ENCODE measurements at places on chromosomes 1 and 21.

- no peak for DNase-seq
These were observed 110.5 kb upstream of the COA6 start for GRCh38 chr1:234262754-234263105.

- DNase-seq = no peak
These were observed 2.7 kb downstream of the PER3 start for GRCh38 chr1:7786795-7787194.

GRCh38 chr1:90948301-90948700, 73.5 kb downstream of the ZNF644 start:
- no peak for DNase-seq

DNA sequence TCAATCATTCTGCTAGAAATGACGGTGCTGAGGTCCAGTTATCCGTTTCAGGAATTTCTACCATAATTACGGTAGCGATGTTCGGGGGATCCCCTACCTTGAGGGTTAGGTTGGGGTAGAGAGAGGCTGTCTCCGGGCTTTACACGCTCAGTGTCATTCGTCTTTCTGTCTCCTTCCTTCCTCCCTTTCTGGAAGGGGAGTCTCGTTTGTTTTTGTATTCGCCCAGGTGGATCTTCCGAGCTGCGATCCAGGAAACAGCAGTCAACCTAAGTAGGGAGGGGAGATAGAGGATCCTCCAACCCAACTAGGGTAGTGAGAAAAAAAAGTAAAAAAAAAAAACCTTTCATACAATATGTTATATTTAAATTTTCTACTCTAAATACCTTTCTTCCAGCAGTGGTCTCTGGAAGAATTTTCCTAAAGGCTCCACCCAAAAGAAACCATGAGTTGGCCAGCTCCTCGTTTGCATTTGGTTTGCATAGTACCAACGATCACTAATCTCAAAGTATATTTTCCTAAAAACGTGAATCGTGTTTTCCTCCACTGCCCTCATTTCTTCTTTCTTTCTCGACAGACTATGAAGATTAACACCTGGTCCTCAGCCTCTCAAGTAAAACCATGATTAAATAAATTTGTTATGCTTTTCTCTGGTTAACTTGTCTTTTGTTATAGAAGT, 611 bp upstream of the PIK3C2B start:
- no peak for DNase-seq

GRCh38 chr1:212702672-212703071, 3.0 kb upstream of the BATF3 start:
- DNase-seq = no peak

- DNase-seq = no peak
These were observed 60.5 kb upstream of the SIPA1L2 start for GRCh38 chr1:232690285-232690935.

GRCh38 chr1:183719289-183719688, 66.2 kb upstream of the APOBEC4 start:
- DNase-seq = no peak

DNA sequence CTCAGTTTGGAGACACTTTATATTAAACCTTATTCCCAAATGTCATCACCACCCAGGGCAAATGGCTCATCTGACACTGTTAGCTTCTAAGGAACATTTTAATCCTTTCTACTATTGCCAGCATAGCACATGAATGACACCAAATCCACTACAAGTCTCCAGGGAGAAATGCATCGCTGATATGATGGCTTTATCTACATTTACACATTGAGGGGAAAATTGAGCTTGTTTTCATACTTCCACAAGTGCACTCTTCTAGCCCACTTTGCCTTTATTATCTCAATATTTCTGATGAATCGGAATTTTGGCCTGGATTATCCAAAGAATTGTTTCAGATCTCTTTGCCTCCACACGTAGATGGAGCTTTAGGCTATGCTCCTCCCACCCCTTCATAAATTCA, 75.4 kb downstream of the RUNX1 start:
- DNase-seq = no peak

GRCh38 chr1:22166439-22166838, 23.5 kb upstream of the WNT4 start:
- DNase-seq = no peak

- DNase-seq = no peak
These were observed 7.6 kb downstream of the EDN2 start for GRCh38 chr1:41476807-41477361.

GRCh38 chr1:2809656-2810055, 8.2 kb upstream of the TTC34 start:
- no peak for DNase-seq

GRCh38 chr1:245791410-245792312, 636.9 kb downstream of the KIF26B start:
- DNase-seq = no peak

- no peak for DNase-seq
These were observed 21.3 kb downstream of the UBASH3A start for GRCh38 chr21:42424914-42425541.

DNA sequence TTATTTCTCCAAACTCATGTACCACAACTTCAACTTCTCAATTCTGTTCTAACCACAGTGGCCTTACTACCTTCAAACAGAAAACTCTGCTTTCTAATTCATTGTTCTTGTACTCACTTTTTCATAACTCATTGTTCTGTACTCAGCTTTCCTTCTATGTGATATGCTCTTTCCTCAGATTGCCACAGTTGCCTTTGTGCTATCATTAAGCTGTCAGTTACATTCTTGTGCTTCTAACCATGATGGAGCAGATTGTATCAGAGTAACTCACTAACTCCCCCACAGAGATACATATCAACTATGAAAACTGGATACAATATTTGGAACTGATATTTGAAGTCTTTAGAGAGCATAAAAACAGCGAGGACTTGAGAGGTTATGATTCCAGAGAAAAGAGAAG, 1213.7 kb downstream of the KCNT2 start:
- DNase-seq = no peak

GRCh38 chr1:214550857-214551435, 456 bp downstream of the PTPN14 start:
- DNase-seq = peak; percentile 73

- no peak for DNase-seq
These were observed 198.7 kb downstream of the SETD4 start for GRCh38 chr21:35861661-35862060.

- DNase-seq = no peak
These were observed 5.5 kb downstream of the GPR137B start for GRCh38 chr1:236147521-236148469.

DNA sequence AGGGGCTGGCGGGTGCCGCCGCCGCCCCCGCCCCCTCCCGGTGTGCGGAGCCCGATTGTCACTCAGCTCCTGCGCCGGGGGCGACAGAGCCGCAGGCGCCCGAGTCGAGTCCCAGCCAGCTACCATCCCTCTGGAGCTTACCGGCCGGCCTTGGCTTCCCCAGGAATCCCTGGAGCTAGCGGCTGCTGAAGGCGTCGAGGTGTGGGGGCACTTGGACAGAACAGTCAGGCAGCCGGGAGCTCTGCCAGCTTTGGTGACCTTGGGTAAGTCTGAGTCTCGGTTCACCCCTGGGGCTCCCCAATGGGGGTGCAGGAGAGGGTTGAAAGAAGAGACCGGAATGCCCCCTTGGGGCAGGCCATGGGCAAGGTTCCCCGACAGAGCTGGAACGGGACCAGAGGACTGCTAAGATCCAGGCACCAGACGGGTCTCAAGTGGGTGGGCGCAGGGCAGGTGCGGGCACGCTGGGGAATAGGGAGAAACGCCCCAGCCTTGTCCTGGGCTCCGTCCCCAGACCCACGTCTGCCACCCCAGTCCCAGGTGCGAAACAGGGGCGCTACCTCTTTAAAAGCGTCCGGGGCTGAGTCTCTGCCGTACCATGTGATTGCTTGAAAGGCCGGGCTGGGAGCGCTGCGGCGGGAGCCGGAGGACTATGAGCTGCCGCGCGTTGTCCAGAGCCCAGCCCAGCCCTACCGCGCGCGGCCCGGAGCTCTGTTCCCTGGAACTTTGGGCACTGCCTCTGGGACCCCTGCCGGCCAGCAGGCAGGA, at the start of gene ADORA1:
ADORA1 (plus strand) TSS at position 61 of the 765 bp plus-strand sequence. CDS start 1,116 bp downstream, outside the sequence.
- DNase-seq = peak; percentile 74

GRCh38 chr1:203267912-203268311, 37.4 kb upstream of the BTG2 start:
- DNase-seq = no peak

- DNase-seq = no peak
These were observed 4.1 kb downstream of the SH3BP5L start for GRCh38 chr1:248821641-248822040.

DNA sequence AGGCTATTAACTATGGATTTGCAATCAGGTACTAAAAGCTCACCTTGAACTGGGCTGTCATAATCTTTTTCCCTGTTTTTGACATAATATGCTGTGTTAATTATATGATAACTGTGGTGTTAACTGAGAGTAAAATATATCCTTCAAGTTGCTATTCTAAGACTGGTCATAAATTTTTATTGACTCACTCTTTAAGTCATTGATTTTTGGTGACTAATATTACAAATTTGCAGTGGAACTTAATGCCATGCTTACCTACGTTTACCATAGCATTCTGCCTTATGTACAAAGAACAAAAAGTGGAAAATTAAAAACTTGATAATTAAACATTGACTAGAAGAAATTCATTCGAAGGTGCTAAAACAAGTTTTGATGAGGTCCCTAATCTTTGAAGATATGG, 872.4 kb downstream of the BRINP3 start:
- no peak for DNase-seq

GRCh38 chr1:168391851-168392681, 111.4 kb downstream of the TBX19 start:
- no peak for DNase-seq

GRCh38 chr1:156385534-156386031, 16.6 kb downstream of the RHBG start:
- DNase-seq = peak; percentile 85

- no peak for DNase-seq
These were observed 19.3 kb downstream of the MIIP start for GRCh38 chr1:12038356-12039163.

DNA sequence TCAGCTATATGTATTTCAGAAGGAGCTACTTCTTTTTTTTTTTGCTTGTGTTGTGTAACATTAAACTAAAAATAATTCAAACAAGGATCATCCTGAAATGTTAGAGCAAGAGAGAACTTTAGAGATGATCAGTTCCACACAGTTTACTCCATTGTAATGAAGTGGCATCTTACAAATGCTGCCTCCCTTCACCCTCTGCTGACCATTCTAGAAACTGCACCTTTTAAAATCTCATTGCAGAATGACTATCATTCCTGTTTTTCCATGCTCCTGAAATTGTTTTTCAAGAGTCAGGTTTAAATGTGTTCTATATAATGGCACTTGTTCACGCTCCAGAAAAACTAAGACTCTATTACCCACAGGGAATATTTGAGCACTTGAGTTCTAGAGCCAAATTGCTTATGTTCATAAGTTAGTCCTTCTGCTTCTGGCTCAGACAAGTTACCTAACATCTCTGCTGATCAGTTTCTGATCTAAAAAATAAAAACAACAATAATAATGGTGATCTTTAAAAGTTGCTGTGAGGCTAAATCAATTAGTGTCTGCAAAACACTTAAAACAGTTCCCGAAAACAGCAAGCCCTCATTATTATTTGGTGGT, 21.5 kb upstream of the SLC44A5 start:
- peak; percentile 45 for DNase-seq

GRCh38 chr1:76068542-76068941, 6.0 kb upstream of the ST6GALNAC3 start:
- DNase-seq = no peak

- DNase-seq = no peak
These were observed 56.4 kb downstream of the CACHD1 start for GRCh38 chr1:64526312-64526711.

DNA sequence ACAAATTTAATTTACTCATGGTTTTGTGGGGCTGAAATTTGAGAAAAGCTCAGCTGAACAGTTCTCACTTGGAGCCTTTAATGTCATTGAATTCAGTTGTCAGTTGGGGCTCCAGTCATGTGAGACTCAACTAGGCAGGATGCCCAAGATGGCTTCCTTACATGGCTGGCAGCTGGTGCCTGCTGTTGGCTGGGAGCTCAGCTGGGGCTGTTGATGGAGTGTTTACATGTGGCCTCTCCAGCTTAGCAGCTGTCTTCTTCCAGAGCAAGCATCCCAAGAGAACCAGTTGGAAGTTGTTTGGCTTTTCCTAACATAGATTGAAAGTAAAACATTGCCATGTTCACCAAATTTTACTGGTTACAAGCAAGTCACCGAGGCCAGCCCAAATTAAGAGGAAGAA, 81.8 kb upstream of the KCNA3 start:
- no peak for DNase-seq

DNA sequence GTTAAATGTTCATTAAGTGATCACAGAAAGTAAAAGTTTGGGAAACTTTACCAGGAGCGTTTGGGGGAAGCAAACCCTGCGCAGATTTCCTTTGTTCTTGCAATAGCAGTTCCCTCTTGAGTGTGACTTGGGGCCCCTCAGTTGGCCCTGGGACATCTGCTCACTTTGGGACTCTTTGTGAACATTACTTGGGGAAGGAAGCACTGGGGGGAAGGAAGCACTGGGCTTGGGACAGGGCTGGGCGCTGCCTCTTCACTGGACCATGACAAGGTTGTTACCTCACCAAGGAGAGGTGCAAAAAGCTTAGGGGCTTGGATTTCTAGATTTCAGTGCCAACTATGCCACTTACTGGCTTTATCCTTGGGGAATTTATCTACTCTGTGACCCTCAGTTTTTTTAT, 63.5 kb downstream of the ETS2 start:
- no peak for DNase-seq

- no peak for DNase-seq
These were observed 29.8 kb downstream of the COL18A1 start for GRCh38 chr21:45434645-45435217.

- no peak for DNase-seq
These were observed 50.0 kb downstream of the GNG4 start for GRCh38 chr1:235599536-235599935.

DNA sequence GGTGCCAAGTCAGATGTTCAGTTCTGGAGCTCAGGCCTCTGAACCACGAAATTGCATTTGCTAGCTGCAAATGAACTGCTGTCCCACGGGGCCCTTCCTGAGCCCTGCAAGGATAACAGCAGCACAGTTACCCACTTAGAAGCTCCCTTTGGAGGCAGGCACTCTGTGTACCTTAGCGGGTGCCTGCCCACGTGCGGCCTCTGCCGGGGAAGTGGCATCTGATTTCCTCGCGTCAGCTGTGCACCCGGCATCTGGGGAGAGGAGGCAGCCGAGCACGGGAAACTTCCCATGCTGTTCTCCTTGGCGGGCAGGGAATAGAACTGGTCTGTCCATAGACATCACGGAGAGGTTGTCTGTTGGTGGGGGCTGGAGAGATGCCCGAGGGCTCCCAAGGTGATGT, 148.0 kb upstream of the C1orf174 start:
- DNase-seq = peak; percentile 48

GRCh38 chr1:183508694-183509093, 36.4 kb downstream of the SMG7 start:
- no peak for DNase-seq

GRCh38 chr21:27740084-27740483, 773.2 kb upstream of the ADAMTS5 start:
- DNase-seq = no peak
